NCI-H1694 (cell line): ENCODE measurements at places on chromosomes 12 and 14.

- DNase-seq, result no peak
Measured at GRCh38 chr12:64639466-64639865, 29.2 kb downstream of the RASSF3 start.

GRCh38 chr12:106541201-106541600 is 41.6 kb upstream of the RFX4 start:
- no peak for DNase-seq

DNA sequence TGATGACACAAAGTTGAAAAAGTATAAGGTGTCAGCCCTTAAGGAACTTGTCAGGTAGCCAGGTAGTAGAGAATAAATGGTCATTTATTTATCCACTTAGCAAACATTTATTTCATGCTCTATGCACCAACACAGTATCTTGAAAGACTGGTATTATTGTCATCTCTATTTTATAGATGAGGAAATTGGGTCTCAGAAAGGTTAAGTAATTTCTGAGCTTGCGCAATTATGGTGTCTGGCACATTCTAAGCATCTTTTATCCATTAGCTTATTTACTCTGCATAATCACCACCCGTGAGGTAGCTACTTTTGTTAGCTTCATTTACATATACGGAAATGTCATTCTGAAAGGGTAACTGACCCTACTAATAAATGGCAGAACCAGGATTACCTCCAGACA is 2.5 kb upstream of the UTP20 start:
- DNase-seq, result no peak

DNA sequence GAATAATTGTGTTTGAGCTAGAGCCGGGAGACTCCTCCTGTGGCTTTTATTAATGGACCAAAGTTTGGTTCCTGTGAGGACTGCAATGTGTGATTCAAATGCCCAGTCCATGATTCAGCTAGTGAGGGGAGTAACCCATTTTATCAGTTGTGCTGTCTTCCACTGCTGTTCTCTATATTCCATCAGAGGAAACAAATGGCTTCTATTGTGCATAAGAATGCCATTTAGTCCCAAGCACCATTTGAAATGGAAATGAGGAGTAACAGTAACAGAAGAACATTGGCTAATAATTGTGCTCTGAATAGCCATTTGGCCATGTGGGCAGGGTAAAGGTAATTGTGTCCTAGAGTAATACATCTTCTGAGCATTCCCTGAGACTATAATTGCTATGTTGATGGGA is 642.7 kb downstream of the DIO2 start:
- DNase-seq, result no peak

- DNase-seq, result no peak
Measured at GRCh38 chr12:104971306-104971705, 13.2 kb upstream of the SLC41A2 start.

DNA sequence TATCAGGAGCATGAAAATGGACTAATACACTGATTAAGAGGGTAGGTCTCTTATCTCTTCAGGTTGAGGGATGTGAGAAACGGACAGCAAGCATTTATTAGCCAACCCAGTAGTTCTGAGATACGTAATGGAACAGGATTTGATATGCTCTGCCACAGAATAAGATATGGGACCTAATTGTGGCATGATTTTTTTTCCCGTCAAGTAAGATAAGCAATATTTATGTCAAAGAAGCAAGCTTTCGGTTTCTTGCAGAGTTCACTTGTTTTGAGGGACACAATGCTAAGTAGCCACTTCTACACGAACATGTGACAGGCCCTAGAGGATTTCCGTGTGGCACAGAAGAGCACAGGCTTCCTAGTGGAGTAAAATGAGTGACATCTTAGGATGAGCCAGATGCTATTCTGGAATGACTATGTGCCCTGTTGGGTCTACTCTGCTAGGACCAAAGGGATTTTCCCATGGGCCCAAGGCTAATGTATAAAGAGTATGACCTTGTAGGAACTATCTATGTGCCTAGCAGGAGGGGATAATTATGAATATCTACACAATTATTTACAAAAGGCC is 57.9 kb downstream of the SLC38A1 start:
- DNase-seq, result no peak

- DNase-seq, result no peak
Measured at GRCh38 chr12:110007881-110008280, 8.7 kb downstream of the ANKRD13A start.

DNA sequence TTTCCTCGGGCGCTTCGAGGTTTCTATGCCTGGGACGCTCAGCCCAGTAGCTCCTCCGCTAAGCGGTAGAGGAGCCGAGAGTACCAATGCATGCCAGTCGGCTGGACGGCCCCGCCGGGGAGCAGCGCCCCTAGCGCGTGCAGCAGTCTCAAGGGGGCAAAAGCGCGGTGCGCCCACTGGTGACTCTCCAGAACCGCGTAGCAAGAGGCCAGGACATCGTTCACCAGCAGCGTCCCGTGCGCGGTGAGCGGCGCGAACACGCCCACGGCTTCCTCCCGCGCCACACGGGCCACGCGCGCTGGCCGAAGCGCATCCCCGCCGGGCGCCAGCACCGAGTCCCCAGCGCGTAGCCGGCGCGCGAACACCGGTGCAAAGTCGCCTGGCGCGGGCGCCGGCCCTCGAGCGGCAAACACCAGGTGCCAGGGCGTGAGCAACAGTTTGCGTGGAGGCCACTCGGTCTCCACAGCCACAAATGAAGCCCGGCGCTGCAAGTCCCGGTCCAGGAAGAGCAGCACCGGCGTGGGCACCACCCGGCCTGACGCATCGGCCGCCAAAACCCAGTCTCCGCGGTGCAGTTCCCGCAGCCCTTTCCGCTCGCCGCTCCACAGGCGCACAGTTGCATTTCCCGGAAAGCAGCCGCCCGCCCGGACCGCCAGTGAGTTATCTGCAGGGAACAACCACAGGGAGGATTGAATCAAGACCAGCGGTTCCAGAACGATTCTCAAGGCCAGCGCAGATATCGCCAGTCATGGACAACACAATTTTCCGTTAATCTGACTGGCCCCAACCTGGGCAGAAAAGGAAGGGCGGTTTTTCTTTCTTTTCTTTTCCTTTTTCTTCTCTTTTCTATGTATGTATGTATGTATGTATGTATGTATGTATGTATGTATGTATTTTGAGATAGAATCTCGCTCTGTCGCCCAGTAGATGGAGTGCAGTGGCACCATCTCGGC is 4.5 kb downstream of the DHH start:
- no peak for DNase-seq

DNA sequence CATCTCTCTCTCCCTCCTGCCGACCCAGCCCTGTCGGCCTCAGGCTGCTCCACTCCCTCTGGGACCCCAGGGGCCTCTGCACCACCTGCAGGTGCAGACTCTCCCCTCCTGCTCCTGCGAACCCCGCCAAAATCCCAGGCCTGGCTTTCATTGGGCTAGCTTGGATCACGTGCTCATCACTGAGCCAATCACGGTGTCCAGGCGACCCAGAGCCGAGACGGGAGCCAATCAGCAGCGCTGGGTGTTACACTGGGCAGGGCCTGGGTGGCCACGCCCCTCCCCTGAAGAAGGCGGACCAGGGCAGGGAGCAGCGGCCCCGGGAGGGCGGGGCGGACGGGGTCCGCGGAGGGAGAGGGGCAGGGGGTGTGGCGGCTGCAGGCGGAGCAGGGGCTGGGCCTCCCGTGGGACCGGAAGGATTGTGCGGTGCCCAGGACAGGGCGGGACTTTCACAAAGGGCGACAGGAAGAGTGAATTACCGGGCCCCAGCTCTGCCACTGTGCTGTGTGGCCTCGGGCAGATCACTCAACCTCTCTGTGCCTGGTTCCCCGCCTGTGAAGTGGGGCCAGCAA is 66.6 kb upstream of the FBRSL1 start:
- no peak for DNase-seq

GRCh38 chr12:57534991-57535543 is 11.9 kb downstream of the DCTN2 start:
- DNase-seq, result no peak

DNA sequence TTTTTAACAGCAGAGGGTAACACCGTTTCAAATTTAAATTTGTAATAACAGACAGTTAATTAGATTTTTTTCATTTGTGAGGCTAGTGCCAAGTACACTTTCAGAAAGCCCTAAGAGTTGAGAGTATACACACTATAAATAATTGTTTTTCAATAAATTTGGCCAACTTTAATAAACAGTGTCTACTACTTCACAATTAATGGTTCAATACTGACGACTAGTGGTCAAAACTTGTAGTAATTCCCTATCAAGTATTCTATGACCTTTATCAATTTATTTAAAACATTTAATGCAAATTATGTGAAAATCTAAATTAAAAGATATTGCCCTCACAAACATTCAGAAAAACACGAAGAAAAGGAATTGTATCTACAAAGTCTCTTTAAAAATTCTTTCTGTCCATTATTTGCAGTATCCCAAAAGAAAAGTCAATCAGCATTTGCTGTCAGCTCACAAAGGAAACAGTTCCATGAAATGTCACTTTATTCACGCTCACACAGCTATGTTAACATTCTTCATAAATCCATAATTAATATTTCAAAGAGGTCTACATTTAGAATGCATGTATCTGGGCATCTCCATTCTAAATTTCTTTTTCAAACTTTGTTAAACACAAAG is 91.2 kb downstream of the CEP128 start:
- peak; percentile 81 for DNase-seq

GRCh38 chr14:58650857-58651256 is 13.1 kb downstream of the DACT1 start:
- DNase-seq, result no peak

GRCh38 chr12:130588696-130589539 is 127.2 kb downstream of the RIMBP2 start:
- no peak for DNase-seq

DNA sequence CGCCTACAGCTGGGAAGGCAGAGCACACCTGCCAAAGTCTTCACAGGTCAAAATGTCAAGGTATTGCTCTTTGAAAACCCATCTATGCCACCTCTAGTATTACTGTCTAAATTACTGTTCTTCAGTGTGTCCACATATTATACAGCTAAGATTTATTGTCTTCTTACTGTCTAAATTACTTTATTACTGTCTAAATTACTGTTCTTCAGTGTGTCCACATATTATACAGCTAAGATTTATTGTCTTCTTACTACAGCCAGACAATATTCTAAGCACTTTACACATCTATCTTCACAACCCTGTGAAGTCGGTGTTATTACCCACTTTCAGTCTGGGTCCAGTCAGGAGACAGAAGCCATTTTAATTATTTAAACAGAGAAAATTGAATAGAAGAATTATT is 173.9 kb downstream of the MYRFL start:
- no peak for DNase-seq

- peak; percentile 28 for DNase-seq
Measured at GRCh38 chr14:24398653-24399446, at the start of gene NYNRIN. TSS of gene NYNRIN (plus strand) at chr14:24399003. CDS start at chr14:24399247, 244 bp downstream.

DNA sequence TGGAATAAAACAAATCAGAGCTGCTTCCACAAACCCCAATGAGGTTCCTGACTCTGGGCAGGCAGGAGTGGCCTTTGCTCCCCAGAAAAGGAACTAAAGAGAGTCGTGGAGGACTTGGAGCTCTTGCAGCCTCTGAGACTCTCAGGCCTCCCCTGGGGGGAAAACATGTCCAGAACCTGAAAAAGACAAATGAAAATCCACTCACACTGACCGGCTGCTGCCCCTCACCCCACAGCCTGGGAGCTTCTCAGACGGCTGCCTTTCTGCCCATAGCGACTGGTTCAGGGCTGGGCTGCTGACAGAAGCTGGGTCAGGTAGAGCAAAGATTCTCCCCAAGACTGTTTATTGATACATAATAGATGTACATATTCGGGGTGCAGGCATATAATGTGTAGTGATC is 356.0 kb downstream of the ADGRD1 start:
- DNase-seq, result no peak

DNA sequence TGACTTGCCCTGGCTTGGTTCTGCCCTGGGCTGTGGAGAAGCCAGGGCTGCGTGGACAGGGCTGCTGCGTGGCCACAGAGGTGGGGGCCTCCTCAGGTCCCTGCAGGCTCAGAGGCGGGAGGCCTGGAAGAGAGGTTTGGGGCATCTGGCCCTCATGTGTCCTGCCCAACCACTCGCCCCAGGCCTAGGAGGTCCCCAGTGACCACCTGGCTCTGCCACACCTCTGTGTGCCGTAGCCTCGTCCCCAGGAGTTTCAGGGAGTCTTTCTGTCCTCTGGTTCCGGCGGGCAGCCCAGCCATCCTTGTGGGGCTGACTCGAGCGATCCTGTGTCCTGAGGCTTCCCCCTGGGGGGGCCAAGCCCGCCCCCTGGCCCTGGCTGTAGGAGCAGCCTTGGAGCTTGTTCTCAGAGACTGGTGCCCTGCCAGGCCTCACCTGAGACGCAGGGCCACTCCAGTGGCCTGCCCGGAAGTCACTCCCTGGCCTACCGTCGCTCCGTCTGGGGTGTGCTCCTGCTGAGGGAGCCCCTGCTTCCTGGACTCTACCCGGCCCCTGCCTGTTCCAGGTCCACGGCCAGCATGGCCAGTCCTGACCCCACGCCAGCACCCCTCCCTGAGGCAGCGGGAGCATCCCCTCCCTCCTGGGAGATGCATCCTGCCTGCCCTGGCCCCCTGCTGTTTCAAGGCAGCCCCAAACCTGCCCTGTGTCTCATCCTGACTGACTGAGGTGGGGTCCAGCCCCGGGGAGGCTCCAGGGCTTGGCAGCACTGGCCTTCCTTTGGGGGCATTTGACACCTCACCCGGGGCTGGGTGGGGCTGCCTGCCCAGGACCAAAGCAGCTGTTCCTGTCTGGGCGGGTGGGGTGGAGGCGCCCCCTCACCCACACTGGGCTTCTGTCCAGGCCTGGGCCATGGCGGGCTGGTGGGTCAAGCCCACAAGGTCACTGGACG is 13.9 kb downstream of the ASPG start:
- no peak for DNase-seq

- no peak for DNase-seq
Measured at GRCh38 chr12:24366514-24366913, 417.0 kb upstream of the SOX5 start.

- no peak for DNase-seq
Measured at GRCh38 chr12:28367326-28367725, 177.1 kb downstream of the CCDC91 start.

GRCh38 chr12:124774054-124774461 is 89.6 kb downstream of the SCARB1 start:
- no peak for DNase-seq
